GM23338 (cell line): ENCODE measurements at places on chromosomes 7 and 10. TPM values are rescaled to one million over a fixed set of nuclear protein-coding genes. Genes with fewer than 3 reads are reported as not detected.

DNA sequence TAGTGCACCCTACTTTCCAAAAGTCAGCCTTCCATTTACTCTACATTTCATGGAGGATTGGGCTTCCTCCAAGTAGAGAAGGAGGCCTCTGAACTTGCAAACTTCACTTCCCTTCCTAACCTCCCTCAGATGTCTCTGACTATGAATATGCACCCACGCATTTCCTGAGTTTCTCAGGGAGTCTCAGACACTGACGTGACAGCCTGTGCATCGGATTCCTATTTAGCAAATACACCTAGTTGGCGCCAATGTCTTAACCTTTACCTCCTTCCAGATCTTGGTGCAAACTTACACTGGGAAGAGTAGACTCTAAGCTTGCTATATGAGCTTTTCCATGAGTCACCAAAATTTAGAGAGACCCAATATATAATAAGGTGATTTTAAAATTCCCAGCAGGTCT lies 920.1 kb upstream of the AUTS2 start:
- H3K27ac ChIP-seq, result no peak overlapping the region
- no peaks in the 10 kb centered on the region for H3K36me3 ChIP-seq
- DNase-seq, result no peak
- no peaks in the 10 kb centered on the region for H3K4me1 ChIP-seq

DNA sequence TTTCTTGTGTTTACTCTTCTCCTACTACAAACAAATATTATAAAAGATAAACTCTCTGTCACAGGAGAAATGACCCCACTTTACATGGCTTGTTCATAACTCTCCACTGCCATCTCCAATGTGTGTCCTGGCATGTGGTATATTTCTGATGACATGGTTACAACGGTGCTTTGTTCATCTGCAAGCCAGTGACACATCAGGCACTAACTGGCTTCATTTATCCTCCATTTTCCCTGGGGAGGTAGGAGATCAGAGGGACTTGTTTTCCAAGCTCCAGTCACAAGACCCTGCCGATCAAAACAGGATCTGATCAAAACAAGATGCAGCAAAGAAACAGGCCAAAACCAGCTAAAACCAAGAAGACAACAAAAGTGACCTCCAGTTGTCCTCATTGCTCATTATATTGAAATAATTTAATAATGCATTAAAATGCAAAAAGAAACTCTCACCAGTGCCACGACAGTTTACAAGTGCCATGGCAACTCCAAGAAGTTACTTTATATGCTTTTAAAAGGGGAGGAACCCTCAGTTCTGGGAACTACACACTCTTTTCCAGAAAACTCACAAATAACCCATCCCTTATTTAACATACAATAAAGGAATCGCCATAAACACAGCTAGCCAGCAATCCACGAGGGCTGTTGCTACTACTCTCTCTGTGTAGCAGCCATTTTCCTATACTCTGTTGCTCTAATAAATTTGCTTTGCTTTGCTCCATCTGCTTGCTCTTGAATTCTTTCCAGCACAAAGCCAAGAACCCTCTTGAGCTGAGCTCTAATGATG lies 224.2 kb downstream of the XPNPEP1 start:
- no peak for DNase-seq
- H3K4me3 ChIP-seq, result no peak overlapping the region
- H3K27me3 ChIP-seq, result no peaks in the 10 kb centered on the region
- H3K27ac ChIP-seq, result no peak overlapping the region

DNA sequence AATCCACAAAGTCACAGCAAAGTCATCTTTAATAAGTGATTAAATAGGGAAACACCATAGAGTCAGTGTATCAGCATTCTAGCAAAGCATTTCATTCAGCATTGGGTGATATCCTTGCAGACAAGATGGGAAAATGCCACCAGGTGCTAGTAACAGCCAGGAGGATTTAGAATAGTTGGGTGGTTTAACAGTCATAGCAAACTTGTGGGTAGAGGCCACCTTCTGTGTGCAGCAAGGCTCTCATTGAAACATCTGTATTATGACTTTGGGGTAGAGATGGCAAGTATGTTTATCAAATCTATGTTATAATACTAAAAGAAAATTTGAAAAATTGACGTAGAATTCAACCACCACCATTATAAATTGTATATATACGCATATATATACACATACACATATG lies 26.4 kb upstream of the ADO start:
- H3K27me3 ChIP-seq, result no peaks in the 10 kb centered on the region
- H3K36me3 ChIP-seq, result no peaks in the 10 kb centered on the region
- H3K4me1 ChIP-seq, result no peaks in the 10 kb centered on the region
- no peak overlapping the region for H3K4me3 ChIP-seq

DNA sequence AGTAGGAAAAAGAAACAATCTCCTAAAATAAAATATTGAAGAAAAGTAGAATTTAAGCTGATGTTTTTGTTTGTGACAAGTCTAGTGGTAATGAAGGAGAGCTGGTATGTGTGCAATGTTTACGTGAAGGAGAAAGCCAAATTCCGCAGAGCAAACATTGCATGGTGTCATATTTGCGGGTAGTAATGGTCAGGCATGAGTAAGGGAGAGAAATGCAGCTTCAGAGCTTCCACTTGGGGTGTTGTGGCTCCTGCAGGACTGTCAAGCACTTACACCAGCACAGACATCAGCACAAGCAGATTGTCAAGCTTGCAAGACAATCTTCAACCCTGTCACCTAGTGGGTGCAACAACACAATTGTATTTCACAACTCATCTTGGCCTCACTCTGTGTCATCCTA lies 136.5 kb upstream of the ETV1 start:
- H3K27ac ChIP-seq, result no peak overlapping the region
- H3K4me1 ChIP-seq, result peaks cover 8% of the 10 kb centered on the region; the same call in 1 of the 2 replicates
- no peaks in the 10 kb centered on the region for H3K36me3 ChIP-seq
- no peaks in the 10 kb centered on the region for H3K27me3 ChIP-seq
- peak; percentile 24 for DNase-seq

GRCh38 chr7:27409776-27410175 lies 167.2 kb downstream of the EVX1 start:
- no peaks in the 10 kb centered on the region for H3K27me3 ChIP-seq
- no peak for DNase-seq
- H3K36me3 ChIP-seq, result no peaks in the 10 kb centered on the region
- H3K4me1 ChIP-seq, result peaks cover 13% of the 10 kb centered on the region
- H3K4me3 ChIP-seq, result no peak overlapping the region

DNA sequence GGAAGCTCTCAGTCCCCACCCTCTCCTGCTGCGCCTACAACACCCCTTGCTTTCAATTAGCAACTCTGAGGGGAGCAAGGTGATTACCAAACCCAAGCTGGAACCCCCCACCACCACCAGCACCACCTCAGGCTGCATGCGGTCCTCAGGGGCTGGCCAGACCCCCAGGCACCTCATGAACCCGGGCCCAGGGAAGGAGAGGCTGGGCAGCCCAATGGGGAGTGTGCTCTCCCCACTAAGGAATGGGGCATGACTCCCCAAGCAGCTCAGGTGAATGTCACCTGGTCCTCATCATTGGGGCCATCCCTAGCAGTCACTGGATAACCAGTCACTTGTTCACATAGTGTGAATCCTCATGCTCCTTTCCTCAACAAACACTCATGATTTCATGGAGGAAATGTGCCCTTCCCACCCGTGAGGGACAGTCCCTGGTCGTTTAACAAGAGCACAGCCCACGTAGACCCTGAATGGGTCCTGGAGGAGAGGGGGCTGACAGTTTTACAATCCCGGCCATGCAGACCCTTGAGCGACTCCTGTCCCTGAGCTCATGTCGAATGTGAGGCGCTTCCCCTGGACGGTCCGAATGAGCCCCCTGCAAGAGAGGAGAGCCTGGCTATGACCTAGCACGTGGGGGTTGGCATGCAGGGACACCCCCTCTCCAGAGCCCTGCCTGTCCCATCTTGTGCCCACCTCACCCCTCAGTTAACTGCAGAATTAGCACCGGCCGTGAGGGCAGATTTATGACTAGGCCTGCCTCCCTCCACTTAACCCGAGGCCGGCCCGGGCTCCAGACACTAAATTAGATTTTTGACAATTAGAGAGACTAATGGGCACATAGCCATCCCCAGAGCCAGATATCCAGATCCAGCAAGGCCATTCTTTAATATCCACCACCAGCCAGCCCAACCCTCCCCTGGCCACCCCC lies 29.1 kb downstream of the POLL start:
- H3K36me3 ChIP-seq, result no peaks in the 10 kb centered on the region
- H3K4me3 ChIP-seq, result no peak overlapping the region
- no peaks in the 10 kb centered on the region for H3K27me3 ChIP-seq
- H3K4me1 ChIP-seq, result no peaks in the 10 kb centered on the region

- H3K4me1 ChIP-seq, result peaks cover 16% of the 10 kb centered on the region
- DNase-seq, result no peak
- H3K36me3 ChIP-seq, result no peaks in the 10 kb centered on the region
Observed at GRCh38 chr10:26809973-26810372, 50.8 kb downstream of the ABI1 start.

DNA sequence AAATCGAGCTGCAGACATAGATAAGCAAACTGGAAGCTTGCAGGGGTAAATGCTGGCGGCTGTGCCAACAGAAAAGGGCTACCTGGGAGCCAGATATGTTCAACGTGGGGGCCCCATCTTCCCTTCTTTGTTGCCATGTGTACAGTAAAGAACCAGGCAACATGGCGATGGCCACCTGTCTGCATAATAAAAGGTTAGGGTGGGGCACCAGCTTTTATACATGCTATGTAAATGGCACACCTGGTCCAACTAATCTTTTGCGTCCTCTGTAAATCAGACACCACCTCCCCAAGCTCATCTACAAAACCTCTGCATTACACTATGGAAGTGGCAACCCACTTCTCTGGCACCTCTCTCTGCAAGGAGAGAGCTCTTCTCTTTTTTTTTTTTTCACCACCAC lies 13.9 kb downstream of the BUD31 start:
- H3K4me3 ChIP-seq, result no peak overlapping the region
- H3K36me3 ChIP-seq, result peaks cover 18% of the 10 kb centered on the region
- peaks cover 8% of the 10 kb centered on the region for H3K4me1 ChIP-seq
- no peaks in the 10 kb centered on the region for H3K27me3 ChIP-seq
- H3K27ac ChIP-seq, result peak overlapping the region; percentile 84; the same call in 1 of the 2 replicates

GRCh38 chr7:111765751-111766643 lies 203.7 kb upstream of the IMMP2L start:
- peaks cover 15% of the 10 kb centered on the region; the same call in 1 of the 2 replicates for H3K4me1 ChIP-seq
- no peak overlapping the region for H3K27ac ChIP-seq
- no peak overlapping the region for H3K4me3 ChIP-seq
- no peak for DNase-seq
- no peaks in the 10 kb centered on the region for H3K36me3 ChIP-seq

DNA sequence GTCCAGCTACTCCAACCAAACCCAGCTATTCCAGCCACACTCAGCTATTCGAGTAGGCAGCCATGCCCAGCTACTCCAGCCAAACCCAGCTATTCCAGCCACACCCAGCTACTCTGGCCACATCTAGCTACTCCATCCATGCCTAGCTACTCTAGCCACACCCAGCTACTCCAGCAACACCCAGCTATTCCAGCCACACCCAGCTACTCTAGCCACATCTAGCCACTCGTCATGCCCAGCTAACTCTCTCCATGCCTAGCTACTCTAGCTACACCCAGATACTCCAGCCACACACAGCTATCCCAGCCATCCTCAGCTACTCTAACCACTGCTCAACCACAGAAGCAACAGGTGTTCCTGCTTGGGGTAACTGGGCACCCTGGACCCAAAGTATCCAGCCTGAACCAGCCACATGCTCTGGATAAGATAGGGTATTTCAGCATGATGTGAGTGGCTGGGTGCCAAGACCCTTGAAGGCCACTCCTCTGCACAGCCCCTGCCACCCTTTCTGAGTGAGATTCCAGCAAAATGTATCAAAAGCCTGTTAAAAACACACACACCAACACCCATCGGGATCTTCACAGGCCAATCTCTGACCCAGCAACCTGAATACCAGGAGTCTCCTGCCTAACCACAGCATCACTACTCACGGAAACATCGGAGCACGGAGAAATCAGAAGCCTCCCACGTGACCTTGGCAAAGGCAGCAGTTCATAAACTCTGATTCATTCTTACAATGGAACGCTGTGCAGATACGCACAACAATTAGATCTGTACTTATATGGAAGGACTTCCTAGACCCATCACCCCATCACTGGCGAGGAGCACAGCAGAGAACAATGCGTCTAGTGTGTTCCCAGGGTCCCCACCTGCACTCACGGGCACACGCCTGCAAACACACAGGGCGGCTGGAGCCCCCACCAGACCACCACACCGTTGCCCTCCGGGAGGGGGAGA lies 51.8 kb upstream of the DNAAF5 start:
- DNase-seq, result no peak
- H3K4me1 ChIP-seq, result no peaks in the 10 kb centered on the region
- no peak overlapping the region for H3K27ac ChIP-seq
- no peaks in the 10 kb centered on the region for H3K27me3 ChIP-seq
- no peak overlapping the region for H3K4me3 ChIP-seq

GRCh38 chr10:60176925-60177324 lies 212.8 kb downstream of the ANK3 start:
- no peak overlapping the region for H3K4me3 ChIP-seq
- no peaks in the 10 kb centered on the region for H3K36me3 ChIP-seq
- H3K4me1 ChIP-seq, result peaks cover 8% of the 10 kb centered on the region; the same call in 1 of the 2 replicates
- no peaks in the 10 kb centered on the region for H3K27me3 ChIP-seq
- H3K27ac ChIP-seq, result 0 out of 2 replicates have a peak overlapping the region, but pooled peaks have one; percentile 19
- DNase-seq, result no peak

DNA sequence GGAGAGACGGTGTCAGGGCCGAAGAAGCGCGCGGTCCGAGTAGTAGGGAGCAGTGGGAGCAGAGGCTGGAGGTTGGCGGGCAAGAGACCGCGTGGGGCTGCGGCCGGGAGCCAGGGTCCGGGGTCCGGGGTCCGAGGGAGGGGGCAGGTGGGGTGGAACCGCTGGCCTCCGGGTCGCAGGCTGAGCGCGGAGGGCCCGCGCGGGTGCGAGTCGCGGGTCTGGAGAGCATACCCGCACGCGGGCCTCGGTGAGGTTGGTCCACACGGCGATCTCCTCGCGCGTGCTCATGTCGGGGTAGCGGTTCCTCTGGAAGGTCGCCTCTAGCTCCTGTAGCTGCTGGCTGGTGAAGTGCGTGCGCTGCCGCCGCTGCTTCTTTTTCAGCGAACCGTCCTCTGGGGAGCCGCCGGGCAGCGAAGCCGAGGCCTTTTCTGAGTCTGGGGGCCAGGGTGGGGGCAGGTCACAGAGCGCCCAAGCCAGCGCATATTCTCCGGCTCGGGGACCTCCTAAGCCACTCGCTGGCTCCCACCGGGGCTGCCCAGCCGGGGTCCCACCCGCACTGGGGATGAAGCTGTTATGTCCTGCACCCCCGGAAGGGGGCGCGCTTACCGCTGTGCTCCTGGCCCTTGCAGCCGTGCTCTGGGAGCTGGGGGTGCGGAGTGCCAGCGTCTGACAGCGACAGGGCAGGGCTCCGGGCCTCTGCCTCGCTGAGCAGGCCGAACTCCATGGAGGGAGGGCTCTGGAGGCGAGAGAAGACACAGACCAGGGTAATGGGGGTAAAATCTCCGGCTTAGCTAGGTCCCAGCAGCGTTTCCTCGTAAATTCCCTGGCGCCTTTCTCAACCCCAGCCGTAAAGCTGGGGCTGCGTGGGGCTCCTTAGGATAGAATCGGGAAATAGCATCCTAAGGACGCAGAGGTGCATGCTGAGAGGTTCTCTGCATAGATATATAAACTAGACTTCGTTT lies 5.5 kb downstream of the ELOVL3 start:
- no peaks in the 10 kb centered on the region for H3K36me3 ChIP-seq
- DNase-seq, result peak; percentile 85
- H3K27me3 ChIP-seq, result peaks cover 98% of the 10 kb centered on the region
- peaks cover 4% of the 10 kb centered on the region; the same call in 1 of the 2 replicates for H3K4me1 ChIP-seq
- H3K27ac ChIP-seq, result no peak overlapping the region

Gene CALHM3
- polyA plus RNA-seq, result 0.19 TPM in 1 of 2 replicates, not detected in the other

Gene KLLN
- polyA plus RNA-seq, result 0.29 and 0.35 TPM in 2 replicates

Gene CALHM1
- 0.11 and 0.16 TPM in 2 replicates for polyA plus RNA-seq

Gene MINDY4
- 1.3 and 1.7 TPM in 2 replicates for polyA plus RNA-seq

Gene PIK3AP1
- polyA plus RNA-seq, result 0.65 and 0.68 TPM in 2 replicates

Gene A1CF
- polyA plus RNA-seq, result 0.05 TPM in 2 replicates

Gene CLDN12
- 16.3 and 16.6 TPM in 2 replicates for polyA plus RNA-seq

Gene PNLIP
- not detected in 2 replicates for polyA plus RNA-seq

Gene CRHR2
- 0.26 and 1.4 TPM in 2 replicates for polyA plus RNA-seq

Gene CYP2C19
- not detected in 2 replicates for polyA plus RNA-seq
